Frontal cortex (tissue), 4 donors: ENCODE measurements at places on chromosomes 2 and 18.
A peak's percentile ranks its signal among the peaks of the same experiment; 100 is the strongest.

DNA sequence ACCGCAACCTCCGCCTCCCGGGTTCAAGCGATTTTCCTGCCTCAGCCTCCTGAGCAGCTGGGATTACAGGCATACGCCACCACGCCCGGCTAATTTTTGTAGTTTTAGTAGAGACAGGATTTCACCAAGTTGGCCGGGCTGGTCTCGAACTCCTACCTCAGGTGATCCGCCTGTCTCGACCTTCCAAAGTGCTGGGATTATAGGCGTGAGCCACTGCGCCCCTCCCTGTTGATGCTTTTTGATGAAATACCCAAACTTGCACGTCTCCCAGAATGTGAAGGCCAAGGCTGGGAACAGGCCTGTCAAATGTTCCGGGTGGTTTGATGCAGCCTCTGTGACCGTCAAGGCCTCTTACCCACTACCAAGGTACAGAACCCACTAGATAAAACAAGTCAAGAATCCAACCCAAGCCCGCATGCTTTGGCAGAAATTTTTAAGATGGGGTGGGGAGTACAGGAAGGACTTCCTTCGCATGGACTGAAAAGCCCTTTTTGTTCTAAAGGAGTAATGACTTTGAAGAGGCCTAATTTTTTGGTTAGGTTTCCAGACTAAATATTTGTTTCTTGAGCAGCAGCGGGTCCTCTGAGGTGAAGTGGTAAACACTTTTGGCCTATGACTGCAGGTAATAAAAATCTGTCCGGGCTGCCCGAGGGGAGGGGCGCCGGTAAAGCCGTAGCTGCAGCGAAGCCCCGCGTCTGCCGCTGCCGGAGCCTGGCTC is 3.7 kb upstream of the EVX2 start:
- DNase-seq: no peak

- no peak for DNase-seq
Measured at GRCh38 chr2:133685636-133686215, 117.5 kb upstream of the NCKAP5 start.

DNA sequence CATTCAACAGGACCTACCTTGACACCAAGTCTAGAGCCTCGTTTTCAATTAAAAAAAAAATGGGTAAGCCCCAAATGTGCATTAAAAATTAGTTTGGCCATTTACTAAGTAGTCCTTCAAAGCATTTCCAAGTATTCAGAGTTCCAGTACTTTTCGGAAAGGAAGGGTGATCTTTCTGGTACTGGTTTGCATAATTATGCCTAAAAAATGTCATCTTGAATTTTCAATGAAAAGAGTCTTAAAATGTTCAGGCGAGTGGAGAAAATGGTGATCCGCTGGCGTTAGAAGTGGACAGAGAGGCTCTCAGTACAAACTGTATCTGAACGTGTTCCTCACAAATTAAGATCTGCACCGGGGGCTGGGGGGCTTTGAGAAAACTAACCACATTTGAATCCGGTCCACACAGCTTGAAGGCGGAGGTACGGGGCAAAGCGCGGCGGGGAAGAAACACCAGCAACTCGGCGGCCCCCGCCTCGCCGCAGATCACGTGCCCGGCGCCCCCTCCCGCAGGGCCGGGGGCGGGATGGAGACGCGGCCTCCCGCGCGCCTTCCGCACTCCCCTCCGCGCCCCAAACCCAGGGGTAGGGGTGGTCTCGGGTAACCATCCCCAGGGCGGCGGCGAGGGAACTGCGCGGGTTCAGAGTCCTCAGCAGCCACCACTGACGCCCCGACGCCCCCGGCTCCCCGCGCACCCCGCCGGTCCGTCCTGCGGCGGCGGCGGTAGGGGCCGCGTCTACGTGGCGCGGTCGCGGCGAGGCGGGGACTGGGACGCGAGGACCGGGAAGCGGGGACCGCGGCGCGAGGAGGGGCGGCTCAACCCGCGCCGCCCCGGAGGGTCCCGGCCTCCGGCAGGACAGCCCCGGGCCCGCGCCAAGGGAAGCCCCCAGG is 564 bp downstream of the LPIN2 start:
- DNase-seq: peak; percentile 74

DNA sequence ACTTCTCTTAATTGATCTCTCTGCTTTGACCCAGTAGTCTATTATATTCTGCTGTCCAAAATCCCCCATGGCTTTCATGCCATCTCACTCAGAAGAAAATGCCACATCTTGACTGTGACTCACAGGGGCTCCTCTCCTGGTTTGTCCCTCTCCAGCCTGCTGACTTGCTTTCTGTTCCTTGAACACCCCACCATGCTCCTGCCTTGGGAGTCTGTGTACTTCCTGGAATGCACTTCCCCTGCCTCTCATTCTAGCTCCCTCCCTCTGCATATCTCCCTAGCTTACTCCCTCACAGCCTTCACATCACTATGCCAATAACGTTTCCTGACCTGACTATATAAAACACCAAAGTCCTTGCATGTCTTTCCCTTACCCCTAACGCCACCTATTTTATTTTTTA is 167.2 kb downstream of the TRIB2 start:
- DNase-seq: no peak

GRCh38 chr18:22974001-22974400 is 40.9 kb downstream of the RBBP8 start:
- DNase-seq: no peak

DNA sequence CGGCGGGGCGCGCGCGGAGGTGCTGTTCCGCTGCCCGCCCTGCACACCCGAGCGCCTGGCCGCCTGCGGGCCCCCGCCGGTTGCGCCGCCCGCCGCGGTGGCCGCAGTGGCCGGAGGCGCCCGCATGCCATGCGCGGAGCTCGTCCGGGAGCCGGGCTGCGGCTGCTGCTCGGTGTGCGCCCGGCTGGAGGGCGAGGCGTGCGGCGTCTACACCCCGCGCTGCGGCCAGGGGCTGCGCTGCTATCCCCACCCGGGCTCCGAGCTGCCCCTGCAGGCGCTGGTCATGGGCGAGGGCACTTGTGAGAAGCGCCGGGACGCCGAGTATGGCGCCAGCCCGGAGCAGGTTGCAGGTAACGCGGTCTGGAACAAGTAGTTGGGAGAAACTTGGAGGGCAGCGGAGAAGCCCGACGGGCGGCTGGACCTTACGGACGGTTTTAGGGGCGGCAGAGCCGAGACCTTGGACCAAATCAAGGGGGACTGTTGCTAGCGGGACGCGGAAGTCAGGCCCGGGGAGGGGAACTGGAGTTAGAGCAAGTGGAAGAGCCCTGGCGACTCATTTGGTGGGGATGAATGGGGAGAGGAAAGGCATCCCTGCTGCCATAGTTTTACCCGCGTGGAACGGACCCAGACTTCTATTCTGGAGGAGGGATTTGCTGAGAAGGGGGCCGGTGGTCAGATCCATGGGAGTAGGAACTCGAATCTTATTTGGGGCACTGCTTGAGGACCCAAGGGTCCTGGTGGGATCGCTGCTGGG is 573 bp downstream of the IGFBP2 start:
- DNase-seq: no peak

DNA sequence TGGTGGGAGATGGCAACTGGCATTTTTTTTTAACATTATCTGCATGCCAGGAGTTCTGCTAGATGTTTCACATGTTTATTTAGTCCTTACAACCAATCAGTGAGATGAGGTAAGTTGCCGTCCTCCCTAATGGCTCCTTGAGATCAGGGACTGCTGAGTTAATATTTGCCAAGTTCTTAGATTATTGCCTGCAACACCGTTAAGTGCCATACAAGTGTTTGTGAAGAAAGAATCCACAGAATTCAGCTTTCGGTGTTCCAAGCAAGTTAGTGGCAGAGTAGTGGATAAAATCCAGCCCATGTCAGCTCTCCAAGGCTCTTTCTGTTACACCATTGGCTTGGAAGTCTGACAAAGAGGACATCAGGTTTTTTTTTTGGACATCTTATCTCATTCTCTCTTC is 95.9 kb downstream of the C1QL2 start:
- no peak for DNase-seq

- DNase-seq: no peak
Measured at GRCh38 chr2:25380023-25380422, 38.3 kb upstream of the DNMT3A start.

DNA sequence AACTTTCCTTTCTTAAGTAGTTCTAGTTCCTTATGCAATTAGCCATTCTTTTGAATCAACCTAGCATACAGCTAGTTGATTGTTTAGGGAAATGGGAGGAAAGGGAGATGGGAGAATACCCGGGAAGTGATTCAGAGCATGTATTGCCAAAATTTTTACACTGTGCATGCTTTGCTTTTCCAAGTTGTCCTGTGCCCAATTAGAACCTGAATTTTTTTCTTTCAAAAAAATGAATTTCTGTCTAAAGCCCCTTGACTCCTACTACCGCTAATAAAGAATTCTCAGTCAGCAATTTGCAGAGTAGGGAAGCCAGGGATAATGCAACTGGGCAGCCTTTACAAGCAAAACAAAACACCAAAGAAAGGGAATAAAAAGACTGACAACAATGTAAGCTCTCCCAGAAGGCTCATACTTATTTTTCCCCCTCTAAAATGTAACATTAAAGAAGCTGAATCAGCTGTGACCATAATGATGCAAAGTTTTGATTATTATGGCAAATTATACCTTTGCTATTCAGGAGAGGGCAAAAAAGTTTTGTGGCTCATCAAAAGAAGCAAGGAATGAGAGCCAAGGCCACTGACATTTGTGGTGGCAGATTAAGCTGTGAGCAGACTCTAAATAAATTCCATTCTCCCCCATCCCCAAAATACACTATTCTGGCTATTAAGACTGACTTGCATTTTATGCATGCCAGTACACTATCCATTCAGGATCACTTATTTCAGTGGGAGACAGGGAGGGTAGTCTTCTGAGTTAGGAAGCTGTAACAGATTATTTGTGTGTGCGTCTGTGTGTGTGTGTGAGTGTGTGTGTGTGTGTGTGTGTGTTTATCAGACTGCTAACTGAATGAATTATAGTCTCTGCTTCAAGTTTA is 174.3 kb downstream of the ERBB4 start:
- no peak for DNase-seq

- no peak for DNase-seq
Measured at GRCh38 chr2:55585451-55586080, 31.9 kb downstream of the PPP4R3B start.

GRCh38 chr18:62368100-62368499 is 43.0 kb downstream of the TNFRSF11A start:
- DNase-seq: no peak

GRCh38 chr2:204538182-204539018 is 6.9 kb upstream of the PARD3B start:
- no peak for DNase-seq

- DNase-seq: no peak
Measured at GRCh38 chr2:226351711-226352110, 447.9 kb downstream of the IRS1 start.

DNA sequence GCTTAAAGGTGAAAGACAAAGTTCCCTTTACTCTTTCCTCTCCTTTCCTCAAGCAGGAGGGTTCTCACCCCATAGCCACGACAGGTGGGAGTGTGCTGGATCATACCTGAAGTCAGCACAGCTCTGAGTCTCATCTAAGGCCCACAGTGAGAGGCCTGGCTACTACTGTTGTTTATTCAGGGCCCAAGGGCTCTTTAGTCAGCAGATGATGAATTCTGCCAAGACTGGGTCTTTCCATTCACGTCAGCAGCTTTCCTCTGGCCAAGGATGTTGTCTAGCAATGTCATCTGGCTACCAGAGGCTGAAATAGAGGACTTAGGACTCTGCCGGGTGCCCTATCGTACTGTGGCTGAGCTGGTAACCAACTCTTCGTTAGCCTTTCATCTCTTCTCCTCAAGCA is 308.4 kb upstream of the THUMPD2 start:
- no peak for DNase-seq

DNA sequence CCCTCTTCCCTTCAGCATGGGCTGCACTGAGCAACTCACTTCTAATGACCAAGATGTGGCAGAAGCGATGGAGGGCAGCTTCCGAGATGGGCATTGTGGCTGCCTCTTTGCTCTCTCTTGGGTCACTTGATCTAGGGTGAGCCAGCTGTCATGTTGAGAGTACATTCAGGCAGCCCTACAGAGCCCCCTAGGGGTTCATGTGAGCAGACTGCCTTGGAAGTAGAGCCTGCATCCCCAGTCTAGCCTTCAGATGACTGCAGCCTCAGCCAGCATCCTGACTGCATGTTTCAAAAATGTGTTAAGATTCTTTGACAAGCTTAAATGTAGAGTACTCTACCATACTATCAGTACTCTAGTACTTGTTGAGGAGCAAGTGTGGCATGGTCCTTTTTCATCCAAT is 143.9 kb downstream of the NCK2 start:
- DNase-seq: no peak

GRCh38 chr18:32937597-32937996 is 164.8 kb upstream of the KLHL14 start:
- DNase-seq: no peak

DNA sequence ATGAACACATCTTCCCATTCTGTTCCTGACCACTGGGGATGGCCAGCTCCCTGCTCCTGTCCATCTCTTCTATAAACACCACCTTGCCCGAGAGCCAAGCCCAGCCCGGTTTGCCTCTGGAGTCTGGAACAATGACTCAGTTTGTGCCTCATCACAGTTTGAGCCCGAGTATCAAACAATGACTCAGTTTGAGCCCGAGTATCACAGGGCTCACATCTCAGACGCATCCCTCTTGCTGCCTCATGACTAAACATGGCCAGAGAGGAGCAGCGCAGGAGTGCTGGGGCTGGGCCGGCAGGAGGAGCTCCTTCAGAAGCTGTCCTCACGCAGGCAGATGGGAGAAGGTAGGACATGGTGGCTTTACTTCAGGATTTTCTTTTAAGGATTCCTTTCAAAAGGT is 68.7 kb downstream of the PXDN start:
- peak; percentile 39 for DNase-seq

DNA sequence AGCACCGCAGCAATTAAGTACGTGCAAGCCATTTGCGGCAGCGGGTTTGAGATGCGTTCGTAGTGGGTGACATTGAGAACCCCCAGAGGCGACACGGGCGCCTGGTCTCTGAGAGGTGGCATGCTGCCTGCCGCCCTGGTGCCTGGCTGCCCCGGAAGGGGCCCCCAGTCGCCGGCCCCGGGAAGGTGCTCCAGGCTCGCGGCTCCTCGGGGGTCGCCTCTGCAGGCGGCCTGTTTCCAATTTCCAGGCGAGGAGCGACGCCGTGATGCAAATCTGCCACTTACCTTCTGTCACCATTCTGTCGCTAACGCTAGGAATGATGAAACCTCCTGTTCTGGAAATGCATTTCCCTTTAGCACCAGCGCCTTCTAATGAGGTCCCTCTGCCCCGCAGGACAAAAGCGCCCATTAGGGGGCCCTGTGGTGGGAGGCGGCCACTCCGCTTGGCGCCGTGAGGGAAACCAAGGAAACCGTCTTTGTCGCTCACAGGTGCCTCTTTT is 13.0 kb downstream of the KIF5C start:
- peak; percentile 21 for DNase-seq

DNA sequence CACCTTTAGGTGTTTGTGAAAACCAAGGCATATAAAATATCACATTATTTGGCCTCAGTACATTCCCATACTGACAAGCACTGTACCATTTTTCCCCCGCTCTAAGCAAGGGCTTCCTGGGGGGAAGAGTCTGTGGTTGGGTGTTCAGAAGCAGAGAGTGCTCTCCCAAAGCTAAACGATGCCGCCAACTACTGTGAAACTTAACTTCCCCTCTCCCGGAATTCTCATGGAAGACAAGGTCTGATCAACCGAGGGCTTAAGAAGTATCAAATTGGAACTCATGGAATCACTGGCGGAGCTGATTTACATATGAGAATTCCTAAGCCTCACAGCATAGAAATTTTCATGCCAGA is 433 bp upstream of the MFF start:
- peak; percentile 65 for DNase-seq

GRCh38 chr18:13500869-13501542 is 225.4 kb downstream of the FAM210A start:
- DNase-seq: peak; percentile 47
